Globus pallidus (tissue), 1 donor: ENCODE measurements at places on chromosomes 5 and 9.

DNA sequence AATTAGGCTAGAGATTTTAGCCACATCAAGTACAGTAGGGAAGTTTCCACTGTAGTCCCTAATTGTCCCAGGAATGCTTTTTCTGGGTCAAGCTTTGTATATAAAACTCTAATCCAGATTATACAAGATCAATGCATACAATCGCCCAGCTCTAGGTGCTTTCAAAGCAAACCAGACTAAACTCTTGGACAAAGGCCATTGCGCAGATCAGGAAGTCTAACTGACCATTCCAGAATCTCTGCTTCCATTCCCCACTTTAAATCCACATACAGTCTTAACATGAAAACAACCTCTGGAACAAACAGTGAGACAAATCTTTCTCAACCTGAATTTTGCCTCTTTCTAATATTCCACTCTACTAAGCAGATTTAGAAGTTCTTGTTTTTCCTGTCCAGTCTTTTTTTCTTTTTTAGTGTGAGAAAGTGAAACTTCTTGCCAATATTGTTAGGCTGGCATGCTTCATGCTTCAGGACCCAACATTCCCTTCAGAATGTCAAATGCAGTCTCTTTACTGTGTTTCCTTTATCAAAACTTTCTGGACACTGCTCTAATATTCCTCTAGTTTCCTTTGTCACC lies 76.1 kb downstream of the ITGA1 start:
- DNase-seq, result no peak

DNA sequence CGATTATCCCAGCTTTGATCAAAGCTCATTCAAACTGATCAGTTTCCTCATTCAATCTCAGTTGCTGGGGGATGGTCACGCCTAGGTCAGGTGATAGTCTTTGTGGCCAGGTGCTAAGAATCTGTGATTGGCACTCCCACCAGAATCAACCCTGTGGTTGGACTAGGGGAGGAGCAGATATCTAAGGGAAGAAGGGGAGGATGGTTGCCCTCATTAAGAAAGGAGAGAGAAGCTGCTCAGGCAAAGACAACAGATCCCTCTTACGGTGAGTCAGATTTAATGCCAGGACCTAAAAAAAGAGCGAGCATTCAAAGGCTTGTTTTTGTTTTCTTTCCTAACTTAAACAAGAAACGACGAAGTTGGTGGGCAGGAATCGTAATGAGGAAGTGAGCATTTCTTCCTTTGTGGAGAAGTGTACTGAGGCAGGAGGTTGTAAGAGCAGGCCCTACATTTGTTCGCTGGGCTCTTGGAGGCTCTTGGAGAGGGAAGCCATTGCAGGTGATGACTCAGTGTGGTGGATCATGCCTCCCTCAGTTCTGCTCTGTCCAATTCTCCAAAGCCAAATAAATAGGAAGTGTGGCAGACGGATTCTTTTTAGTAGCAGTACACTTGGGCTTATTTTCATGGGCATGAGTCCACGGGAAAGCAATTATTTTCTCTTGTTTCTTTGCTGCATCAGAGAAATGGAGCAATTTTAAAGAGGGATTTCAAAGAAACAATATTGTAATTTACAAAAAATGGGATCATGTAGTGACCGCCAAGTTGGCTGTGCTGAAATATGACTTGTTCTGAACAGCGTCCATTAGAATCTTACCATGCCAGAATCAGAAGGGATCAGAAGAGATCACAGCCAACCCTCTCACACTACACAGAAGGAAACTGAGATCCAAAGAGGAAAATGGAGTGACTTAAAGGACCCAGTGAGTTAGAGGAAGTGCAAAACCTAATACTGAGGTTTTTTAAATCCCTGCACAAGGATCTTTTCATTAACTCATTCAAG lies 18.7 kb upstream of the TGFBR1 start:
- DNase-seq, result no peak

- DNase-seq, result no peak
Measured at GRCh38 chr9:8115570-8115969, 316.0 kb upstream of the DMAC1 start.

DNA sequence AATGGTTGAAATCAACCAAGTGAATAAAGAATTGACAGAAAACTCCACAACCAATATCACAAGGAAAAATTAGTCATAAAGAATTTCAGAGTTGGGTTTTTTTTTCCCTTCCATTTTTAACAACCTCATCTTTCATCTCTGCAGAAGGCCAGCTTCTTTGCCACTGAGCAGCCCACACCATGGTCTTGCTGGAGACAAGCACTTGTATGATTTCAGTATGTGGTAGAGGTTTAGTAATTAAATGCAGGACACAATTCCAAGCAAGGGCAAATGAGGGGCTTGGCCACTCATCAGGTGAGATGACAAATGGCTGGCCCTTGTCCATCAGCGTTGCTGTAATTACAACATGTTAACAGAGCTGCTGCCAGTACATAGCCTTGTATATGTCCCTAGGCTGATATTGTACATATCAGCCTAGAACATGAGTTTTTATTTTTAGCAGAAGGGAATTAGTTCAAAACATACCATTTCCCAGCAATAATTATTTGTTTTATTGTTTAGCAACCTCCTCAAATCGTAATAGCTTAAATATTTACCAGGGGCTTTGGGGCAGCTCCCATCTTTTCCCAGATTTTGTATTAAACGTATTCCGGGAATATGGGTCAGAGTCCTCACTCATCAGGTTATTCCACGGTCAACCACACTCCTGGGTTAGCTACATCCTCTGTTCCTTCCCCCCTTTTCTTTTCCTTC lies 5.0 kb upstream of the C9 start:
- DNase-seq, result no peak

DNA sequence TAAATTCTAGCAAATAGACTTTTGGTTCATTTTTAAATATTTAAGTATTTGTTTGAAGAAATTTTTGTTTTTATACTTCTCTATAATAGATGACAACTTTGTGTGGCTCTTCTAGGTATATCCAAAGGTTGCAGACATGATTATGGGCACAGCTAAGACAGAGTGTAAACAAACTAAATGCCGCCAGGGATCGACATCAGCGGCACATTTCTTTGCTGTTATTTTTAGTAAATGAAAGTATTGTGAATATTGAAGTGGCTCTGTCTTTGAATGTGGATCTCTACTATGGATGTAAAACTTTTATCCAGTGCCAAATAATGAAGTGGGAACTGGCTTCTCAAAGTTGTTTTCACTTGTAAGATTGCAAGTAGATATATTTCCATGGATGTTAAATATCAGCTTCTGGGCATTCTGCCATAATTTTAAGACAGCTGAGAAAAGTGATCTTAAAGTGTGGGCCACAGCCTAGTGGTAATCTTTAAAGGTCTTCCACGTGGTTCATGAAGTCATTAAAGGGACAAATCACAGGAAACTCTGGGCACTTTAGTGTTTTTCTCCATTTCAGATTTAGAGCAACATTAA lies 589.9 kb downstream of the ZNF608 start:
- no peak for DNase-seq

DNA sequence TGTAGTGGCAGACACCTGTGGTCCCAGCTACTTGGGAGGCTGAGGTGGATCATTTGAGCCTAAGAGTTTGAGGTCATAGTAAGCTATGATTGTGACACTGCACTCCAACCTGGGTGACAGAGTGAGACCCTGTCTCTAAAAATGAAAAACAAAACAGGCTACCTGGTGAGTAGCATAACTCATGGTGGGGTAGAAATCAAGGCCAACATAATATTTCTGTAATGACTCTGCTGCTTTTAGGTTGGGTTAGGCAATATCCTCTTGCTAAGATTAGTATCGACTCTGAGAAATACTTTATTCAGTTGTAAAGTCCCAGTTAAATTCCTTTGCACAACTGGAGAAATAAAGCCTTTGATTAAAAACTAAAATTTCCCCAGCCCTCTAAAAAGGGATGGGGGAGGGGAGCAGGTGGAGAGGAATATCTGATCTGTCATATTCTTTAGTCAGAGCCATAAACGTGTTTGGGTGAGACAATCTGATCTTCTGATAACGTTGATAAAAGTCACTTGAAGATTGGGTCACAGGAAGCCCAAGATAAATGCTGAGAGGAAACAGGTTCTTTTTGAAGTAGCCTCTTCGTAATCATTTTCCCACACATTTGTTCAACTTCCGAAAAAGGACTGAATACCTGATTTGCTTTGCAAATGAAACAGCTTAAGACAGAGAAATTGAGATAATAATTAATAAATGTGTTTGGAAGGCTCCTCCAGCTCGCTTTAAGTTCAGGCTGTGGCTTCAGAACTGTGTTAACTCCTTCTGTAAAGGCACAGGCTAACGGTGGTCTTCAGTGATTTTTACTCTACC lies 14.9 kb downstream of the IL4 start:
- no peak for DNase-seq

GRCh38 chr9:27468000-27468399 lies 56.1 kb upstream of the IFNK start:
- peak; percentile 47 for DNase-seq

- peak; percentile 4 for DNase-seq
Measured at GRCh38 chr5:40150896-40151295, 528.8 kb upstream of the PTGER4 start.
